ENCODE measurements at places on chromosomes 3 and 15.

GRCh38 chr3:137325170-137325569, 367.4 kb downstream of the IL20RB start:
- H3K4me1 ChIP-seq: no peaks in the 10 kb centered on the region
- DNase-seq: no peak
- H3K36me3 ChIP-seq: no peaks in the 10 kb centered on the region
- no peaks in the 10 kb centered on the region for H3K27me3 ChIP-seq

- no peaks in the 10 kb centered on the region for H3K4me1 ChIP-seq
- no peak overlapping the region for H3K4me3 ChIP-seq
- no peak overlapping the region for H3K27ac ChIP-seq
- DNase-seq: no peak
These were observed 203.4 kb downstream of the MEIS2 start for GRCh38 chr15:36896949-36897348.

- H3K4me3 ChIP-seq: no peak overlapping the region
- H3K27me3 ChIP-seq: no peaks in the 10 kb centered on the region
- H3K4me1 ChIP-seq: no peaks in the 10 kb centered on the region
- no peak overlapping the region for H3K27ac ChIP-seq
- H3K36me3 ChIP-seq: no peaks in the 10 kb centered on the region
These were observed 5.6 kb upstream of the LRRC34 start for GRCh38 chr3:169818316-169818715.

DNA sequence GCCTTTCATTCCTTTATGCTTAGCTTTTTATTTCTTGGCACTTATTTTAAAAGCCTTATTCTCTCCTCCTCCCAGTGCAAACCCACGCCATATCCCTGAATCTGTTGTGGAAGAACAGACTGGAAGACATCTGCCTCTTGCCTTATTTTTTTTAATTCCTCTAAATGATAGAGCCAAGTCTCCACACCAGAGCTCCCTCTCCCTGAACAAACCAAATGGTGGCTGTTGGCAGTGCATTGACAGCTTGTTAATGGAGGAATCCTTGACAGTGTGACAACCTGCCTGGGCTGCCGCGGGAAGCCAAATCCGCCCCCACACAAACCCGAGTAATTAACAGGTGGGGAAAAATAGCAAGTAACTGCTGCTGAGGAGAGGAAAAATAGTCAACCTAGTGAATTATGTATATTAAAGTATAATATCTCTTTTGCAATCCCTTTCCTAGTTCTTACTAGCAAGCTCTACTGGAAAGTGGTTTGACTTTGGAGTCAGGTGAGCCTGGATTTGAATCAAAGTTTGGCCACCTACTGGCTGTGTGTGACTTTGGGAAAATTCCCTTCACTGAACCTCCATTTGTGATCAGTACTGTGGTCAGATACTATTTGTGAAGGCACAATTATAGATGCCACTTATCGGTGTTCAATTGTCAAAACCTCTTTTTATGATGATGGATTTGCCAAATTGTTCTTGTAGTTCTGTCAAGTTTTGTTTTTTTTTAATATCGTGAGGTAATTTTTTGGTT, 589.6 kb downstream of the PDCD6IP start:
- no peak for DNase-seq
- H3K27ac ChIP-seq: no peak overlapping the region
- no peaks in the 10 kb centered on the region for H3K4me1 ChIP-seq
- no peaks in the 10 kb centered on the region for H3K27me3 ChIP-seq
- H3K36me3 ChIP-seq: no peaks in the 10 kb centered on the region
- H3K4me3 ChIP-seq: no peak overlapping the region

DNA sequence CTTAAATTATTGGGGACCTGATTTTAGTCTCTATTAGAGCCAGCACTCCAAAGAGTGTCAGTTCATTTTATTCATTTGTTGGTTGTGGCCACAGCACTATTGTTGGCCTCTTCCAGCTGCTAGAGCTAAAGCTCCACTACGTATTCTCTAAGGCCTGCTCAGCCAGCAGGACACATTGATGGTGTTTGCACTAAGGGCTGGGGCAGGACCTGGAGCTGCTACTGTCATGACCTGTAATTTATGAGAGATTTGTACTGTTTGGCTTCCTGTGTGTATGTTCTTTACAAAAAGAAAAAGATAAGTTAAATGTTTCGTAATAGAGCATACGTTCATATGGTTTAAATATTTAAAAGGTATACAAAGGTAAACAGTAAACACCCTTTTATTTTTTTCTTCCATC, 8.1 kb downstream of the GFM1 start:
- H3K4me3 ChIP-seq: no peak overlapping the region
- H3K36me3 ChIP-seq: peaks cover 91% of the 10 kb centered on the region
- no peak for DNase-seq
- H3K4me1 ChIP-seq: no peaks in the 10 kb centered on the region
- no peaks in the 10 kb centered on the region for H3K27me3 ChIP-seq

- no peaks in the 10 kb centered on the region for H3K4me1 ChIP-seq
- no peaks in the 10 kb centered on the region for H3K27me3 ChIP-seq
- DNase-seq: no peak
- no peak overlapping the region for H3K27ac ChIP-seq
These were observed 33.0 kb upstream of the BCL2A1 start for GRCh38 chr15:80003934-80004472.

GRCh38 chr3:98099848-98100247, 12.9 kb downstream of the OR5AC2 start:
- no peak overlapping the region for H3K27ac ChIP-seq
- H3K27me3 ChIP-seq: no peaks in the 10 kb centered on the region
- no peaks in the 10 kb centered on the region for H3K4me1 ChIP-seq
- H3K4me3 ChIP-seq: no peak overlapping the region
- no peaks in the 10 kb centered on the region for H3K36me3 ChIP-seq

DNA sequence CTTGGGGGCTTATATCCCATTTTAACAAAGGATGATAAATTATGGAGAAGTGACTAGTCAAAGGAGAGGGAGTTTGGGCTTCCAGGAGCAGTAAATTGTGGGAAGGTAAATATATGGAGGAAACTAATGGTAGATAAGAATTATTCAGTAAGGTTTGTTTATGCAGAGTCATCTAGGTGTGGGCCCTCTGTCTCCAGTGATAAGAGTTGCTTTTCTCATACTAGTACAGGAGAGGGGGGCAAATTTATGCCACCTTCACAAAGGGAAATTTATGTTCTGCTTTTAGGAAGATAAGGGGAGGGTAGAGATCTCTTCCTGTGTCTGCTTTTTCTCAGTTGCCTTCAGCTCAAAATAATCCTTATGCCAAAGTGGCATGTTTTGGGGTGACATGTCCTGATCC, 383.7 kb upstream of the PPP2R3A start:
- no peaks in the 10 kb centered on the region for H3K36me3 ChIP-seq

DNA sequence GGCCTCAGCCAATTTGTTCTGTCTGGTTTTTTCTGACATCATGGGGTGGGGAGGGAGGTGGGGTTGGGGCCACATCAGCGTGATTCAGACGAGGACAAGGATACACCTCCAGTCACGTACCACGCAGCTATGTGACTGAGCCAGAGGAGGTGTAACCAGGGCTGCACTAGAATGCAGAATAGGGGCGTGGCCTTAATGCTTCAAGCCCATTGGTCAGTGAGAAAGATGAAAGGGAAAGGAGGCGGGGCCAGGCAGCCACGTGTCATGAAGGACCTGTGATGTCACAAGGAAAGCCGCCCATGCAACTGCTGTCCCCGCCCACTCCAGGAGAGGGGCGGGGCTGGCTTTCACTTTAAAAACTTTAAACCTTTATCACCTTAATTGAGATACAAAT, at the start of gene GOLGA6L2:
Gene GOLGA6L2, minus strand, starts transcription at position 137 of the 394 bp plus-strand sequence. Its CDS starts 62 bp downstream, at position 75.
- H3K27me3 ChIP-seq: peaks cover 11% of the 10 kb centered on the region
- no peak within 1 kb of the TSS for H3K4me3 ChIP-seq
- no peak for DNase-seq
- no peak within 1 kb of the TSS for H3K27ac ChIP-seq

DNA sequence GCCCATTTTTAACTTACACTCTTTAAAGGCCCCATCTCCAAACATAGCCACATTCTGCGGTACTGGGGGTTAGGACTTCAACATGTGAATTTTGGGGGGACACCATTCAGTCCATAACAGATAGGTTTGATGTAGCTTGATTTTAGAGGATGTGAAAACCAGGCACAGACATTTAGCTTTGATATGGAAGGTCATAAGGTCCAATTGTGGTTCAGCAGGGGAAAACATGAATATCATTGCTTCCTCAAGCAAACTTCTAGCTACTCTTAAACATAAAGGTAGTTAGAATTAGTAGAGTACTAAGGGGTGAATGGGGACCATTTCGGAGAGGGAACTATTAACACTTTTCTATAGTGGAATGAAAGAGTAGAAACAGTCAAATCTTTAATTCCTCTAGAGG, 13.6 kb upstream of the NFKBIZ start:
- no peaks in the 10 kb centered on the region for H3K27me3 ChIP-seq
- H3K27ac ChIP-seq: no peak overlapping the region
- H3K4me3 ChIP-seq: no peak overlapping the region
- H3K36me3 ChIP-seq: peaks cover 5% of the 10 kb centered on the region
- H3K4me1 ChIP-seq: peaks cover 2% of the 10 kb centered on the region
